Astrocyte of the spinal cord (primary cell): ENCODE measurements at places on chromosomes 2 and 18.

DNA sequence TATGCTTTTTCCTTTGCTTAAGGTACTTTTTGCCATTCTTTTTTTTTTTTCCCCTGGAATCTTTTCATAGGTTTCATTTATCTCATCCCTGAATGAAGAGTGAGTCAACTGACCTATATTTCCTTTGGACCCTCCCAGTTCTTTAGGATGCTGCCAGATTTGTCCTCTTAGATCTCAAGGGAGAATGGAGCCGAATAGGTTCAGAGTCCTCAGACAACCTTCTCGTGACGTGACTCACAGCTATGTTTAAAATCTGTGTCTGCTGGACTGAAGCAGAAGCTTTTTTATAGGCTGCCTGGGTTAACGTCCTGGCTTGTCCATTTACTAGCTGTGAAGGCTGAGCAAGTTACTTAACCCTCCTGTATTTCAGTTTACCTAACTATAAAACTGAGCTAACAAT, 358.6 kb downstream of the DLGAP1 start:
- peak; percentile 41 for DNase-seq

- DNase-seq, result no peak
Measured at GRCh38 chr18:32072321-32072720, 19.4 kb upstream of the RNF138 start.

- DNase-seq, result no peak
Measured at GRCh38 chr2:22930781-22931180, 454.2 kb upstream of the KLHL29 start.

- DNase-seq, result peak; percentile 66
Measured at GRCh38 chr2:19667085-19667484, 234.7 kb downstream of the TTC32 start.

- DNase-seq, result no peak
Measured at GRCh38 chr2:121649149-121649595, at the start of gene CLASP1. Gene CLASP1 (minus strand): TSS chr2:121649462. CDS start chr2:121605895, 43,567 bp downstream.

DNA sequence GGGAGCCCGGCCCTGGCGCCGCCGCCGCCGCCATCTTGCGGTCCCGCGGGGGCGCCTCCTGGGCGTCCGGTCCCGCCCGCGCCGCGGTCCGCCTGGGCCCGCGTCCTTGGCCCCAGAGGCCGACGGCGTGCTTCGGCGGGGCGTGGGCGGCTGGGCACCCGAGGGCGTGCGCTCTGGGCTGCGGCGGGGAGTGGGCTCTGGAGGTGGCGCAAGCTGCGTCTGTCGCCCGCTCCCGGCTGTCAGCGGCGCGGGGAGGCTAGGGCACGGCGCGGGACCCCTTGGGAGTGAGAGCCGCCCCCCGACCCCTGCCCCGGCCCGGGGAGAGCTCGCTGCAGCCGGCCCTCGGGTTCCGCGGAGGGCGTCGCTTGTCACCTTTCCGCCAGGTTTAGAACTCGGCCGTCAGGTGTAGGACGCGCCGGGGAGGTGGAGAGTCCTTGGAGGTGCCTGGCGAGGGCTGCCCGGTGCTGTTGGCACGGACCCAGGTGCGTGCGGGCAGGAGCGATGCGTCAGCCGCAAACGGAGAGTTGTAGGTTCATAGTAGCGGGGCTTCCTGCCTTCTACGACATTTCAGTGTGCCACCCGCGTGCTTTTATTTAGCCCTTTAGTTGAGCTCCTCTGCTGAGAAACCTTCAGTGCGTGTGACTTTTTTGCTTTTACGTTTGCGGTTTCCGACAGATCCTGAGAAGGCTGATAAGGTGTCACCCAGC, 921 bp downstream of the VAPA start:
- DNase-seq, result peak; percentile 73

DNA sequence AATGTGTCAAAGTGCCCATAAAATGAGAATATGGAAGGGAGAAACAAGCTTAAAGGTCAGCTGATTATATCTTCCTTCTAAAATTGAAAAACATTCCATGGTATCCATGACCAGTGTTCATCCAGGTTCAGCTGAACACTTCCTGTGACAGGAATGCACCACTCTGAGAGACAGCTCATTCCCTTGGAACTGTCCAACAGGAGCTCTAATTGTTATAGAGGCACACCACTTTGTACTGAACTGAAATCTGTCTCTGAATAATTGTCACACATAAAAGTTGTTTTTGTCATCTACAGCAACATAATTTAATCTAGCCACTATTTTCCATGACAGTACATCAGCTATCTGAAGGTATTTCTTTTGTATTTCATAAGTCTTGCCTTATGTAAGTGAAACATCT, 195.9 kb upstream of the ZNF804A start:
- DNase-seq, result no peak

DNA sequence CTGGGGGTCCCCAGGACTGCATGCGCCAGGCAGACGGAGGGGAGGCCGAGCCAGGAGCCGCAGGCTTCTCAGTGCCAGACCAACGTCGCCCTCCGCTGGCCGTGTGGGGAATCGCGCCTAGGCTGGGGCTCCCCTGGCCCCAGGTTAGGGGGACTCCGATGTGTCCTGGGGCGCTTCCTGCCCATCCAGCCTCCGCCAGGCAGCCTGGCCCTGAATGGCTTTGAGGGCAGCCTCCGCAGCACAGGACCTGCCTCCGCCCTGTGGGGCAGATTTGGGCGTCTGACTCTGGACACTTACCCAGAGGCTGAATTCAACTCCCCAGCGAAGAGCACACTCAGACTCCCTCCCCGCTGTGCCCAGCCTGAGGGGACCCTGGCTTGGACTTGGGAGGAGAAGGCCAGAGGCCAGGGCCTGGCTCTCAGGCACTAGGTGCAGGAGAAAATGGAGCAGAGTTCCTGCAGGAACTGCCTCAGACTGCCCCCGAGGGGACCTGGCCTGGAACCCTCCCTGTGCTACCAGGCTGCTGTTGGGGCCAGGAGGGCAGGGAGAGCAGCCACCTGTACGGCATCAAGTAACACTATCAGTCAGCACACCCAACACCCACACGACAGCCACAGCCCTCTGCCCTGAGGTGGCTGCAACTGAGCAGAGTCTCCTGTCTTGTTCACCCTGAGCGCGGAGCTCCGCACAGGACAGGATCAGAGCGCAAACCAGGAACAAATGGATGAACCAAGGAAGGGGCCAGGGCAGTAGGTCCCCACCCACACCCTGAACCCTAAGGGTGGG, 597 bp upstream of the TEKT4 start:
- no peak for DNase-seq

DNA sequence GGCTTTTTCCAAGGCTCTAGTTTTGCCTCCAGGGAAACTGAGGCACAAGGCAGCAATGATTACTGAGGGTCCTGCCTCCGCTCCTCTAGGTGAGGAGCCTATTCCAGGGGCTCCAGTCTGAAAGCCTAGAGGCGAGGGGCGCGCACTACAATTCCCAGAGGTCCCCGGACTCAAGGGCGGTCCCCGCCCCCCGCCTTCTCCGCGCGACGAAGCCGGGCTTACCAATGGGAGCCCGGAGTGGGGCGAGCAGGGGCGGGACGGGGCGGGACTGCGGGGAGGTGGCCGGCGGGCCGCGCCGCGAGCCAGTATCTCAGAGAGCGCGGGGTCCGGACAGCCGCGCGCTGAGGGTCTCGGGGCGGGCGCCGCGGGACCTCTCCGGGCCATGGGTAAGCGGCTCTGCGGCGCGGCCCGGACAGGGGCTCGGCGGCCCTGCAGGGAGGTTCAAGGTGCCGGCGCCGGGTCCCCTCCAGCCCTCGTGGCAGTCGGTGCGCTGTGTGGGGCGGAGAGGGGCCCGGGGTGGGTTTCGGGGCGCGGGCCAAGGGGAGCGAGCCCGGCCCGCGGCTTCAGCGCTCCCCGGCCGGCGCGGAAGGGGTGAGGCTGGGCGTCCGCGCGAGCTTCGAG, at the start of gene ARID5A:
ARID5A (plus strand) TSS at position 308 of the 621 bp plus-strand sequence; CDS start at position 383, 75 bp downstream.
- DNase-seq, result peak; percentile 92

GRCh38 chr18:77151772-77152520, 19.4 kb upstream of the MBP start:
- DNase-seq, result no peak

DNA sequence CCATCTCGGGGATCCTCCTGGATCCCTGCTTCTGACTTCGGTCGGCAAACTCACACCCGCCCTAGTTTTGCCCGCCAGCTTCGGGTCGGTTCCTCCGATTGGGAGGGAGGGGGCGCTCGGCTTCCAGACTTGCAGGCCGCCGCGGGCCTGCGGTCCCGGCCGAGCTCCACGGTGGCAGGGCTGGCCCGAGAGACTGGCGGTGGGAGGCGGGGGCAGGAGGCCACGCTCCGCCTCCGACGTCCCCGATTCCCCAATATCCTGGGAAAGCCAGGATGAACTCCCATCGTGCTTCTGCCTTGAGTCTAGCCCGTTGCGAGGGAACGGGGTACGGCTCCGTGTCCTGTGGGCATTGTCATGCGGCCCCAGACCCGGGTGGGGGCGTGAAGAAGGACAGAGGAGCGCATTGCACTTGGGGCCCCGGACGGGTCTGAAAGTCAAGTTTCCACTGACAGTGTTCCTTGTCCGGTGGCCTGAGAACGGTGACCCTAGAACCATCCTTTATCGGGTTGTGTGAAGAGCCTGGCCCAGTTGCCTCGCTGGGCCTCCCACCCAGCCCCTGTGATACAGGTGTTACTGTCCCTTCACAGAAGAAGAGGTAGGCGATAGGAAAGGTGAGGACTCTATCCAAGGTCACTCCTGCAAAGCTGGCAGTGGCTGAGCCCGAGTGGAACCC, 2.4 kb upstream of the INHBB start:
- DNase-seq, result peak; percentile 68

- no peak for DNase-seq
Measured at GRCh38 chr18:62939433-62939832, 224.1 kb downstream of the PHLPP1 start.

DNA sequence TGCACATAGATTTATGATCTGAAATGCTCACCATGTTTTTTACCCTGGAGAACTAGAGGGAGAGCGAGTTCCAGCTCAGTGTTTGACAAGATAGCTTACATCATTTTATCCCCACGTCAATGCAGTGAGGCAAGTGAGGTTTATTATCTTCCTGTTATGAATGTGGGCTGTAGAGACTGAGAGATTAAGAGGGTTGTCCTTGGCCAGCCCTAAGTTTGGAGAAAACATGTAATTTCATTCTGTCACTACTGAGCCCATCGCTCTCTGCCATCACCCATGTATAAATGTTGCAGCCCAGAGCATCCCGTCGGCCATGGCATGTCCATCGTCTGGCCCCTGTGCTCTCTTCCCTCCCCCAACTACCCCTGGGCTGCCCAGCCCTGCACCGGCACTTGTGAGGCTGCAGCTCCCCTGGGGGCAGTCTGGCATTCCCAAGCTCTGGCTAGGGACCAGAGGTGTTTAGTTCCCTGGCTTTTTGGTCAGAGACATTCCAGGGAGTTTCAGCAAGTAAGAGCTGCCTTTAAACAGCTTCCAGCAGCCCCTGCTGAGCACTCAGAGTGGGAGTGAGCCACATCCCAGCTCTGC, 136.7 kb downstream of the ANTXR1 start:
- DNase-seq, result peak; percentile 72

DNA sequence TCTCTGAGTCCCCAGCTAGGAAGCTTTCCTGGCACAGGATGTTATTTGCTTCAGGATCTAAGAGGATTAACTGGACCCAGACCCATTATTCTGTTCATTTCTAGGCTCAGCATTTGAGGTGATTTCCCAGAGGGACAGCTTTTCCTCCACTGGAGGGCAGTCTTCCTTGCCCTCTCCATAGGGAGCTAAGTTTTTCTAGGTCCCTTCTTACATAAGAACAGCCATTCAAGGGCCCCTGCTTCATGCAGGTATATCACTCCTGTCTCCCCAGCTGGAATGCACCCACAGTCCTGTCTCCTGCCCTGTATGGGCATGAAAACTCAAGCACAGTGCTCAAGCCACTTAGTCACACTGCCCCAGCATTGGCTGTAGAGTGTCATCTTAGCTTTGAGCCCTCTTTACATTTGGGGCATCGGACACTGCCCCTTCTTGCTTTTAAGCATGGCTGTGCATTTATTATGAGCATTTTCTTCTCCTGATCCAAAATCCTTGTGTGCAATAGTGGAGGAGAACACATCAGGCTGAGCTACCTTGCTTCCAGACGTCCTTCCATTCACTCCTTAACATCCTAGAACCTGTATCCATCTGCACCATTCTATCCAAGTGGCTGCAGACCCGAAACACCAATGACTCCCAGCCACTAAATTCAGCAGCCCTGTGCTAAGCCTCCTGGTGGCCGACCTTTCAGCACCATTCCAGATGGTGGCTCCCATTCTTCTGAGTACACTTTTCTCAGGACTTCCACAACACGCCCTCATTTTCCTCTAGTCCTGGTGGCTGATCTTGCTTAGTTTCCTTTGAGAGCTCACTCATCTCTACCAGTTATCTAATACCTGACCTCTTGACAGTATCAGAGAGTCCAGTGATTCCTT, 80.0 kb downstream of the COPS8 start:
- no peak for DNase-seq

GRCh38 chr2:67075530-67076238, 321.4 kb upstream of the ETAA1 start:
- no peak for DNase-seq

GRCh38 chr2:224892574-224893204, 149.6 kb downstream of the DOCK10 start:
- DNase-seq, result no peak

DNA sequence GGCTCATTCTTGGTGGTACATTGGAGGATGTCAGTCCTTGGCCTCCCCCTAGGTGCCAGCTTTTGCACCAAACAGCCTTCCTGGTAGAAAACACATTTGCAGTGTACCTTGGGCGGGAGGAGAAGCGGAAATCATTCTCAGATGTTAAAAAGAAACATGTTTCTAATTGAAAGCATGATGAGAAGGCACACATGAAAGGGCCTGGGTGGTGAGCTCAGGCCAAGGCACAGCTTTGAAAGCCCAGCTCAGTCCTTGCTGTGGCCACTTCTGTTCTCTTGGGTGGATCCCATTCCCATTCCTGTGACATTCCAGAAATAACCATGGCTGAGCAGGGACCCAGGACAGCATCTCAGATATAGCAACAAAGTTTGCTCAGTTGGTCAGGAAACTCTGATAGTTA, 71.5 kb downstream of the LTBP1 start:
- DNase-seq, result no peak

GRCh38 chr18:34880403-34880802, 160.8 kb upstream of the MAPRE2 start:
- DNase-seq, result no peak

- no peak for DNase-seq
Measured at GRCh38 chr2:241886840-241887447, 17.4 kb downstream of the RTP5 start.

GRCh38 chr2:9778012-9778411, 65.3 kb upstream of the TAF1B start:
- DNase-seq, result no peak

DNA sequence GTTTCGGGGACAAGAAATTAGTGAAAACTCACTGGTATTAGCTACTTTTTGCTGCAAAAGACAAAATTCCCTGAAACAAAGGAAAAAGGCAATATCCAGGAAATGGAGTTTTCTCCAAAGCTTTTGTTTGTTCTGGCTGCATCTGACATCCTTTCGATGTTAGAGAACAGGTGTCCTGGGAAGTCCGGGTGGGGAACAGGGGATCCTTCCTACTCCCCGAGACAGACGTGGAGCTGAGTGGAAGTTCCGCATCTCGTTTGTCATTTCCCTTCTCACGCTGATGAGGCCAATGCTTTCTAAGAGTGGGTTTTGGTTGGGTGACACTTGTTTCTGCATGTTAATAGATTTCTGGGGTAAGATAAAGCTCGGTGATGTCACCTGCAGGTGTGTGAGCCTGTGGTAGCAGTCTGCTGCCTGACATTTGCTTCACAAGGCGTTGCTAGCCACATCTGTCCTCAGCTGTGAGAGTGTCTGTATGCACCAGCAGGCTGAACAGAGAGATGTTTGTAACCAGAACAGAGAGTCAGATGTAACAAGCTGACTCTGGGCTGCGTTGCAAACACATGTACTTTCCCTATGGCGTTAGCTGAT, 125.9 kb downstream of the ACOXL start:
- no peak for DNase-seq
